ENCODE measurements at places on chromosomes 5 and 9.

DNA sequence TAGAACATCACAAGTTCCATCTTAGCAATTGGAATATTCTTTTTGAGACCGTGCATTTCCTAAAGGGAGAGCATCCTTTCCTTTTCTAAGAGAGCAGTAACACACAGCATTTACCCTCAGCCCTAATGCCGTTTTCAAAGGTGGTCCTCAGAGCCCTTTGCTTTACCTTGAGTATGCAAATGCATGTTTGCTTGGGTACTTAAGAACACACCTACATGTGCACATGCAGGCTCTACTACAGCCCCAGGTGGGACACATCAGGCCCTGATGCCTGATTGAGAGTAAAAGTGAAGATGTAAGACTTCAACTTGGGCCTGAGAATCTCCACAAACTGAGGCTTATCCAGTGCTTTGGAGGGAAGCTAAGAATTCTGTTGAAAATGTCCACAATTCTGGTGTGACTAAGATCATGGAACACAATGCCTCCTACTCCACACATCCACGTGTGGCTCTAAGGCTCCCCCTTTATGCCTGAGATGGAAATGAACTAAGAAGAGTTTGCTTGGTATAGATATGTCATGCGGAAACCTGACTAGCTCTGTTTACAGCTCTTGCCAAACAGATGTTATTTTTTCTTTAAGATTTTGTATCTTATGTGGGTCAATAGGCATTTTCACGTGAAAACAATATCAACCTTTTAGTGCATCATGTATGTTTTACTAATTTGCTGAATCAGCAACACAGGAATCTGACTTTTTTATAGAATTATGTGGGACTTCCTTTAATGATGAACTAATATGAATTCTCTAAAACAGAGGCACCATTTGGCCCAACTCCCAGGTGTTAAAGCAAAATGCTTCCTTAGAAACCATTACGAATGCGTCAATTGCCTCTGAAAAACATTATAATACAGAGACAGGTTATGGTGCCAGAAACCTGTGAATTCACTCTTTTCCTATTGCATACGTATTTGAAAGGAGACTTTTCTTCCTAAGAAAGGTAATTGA, 48.9 kb upstream of the SLC2A8 start:
- DNase-seq: peak; percentile 64

- no peak for DNase-seq
These were observed 7.1 kb downstream of the ANP32B start for GRCh38 chr9:97990259-97990658.

- no peak for DNase-seq
These were observed 417.0 kb upstream of the TLE4 start for GRCh38 chr9:79154806-79155205.

DNA sequence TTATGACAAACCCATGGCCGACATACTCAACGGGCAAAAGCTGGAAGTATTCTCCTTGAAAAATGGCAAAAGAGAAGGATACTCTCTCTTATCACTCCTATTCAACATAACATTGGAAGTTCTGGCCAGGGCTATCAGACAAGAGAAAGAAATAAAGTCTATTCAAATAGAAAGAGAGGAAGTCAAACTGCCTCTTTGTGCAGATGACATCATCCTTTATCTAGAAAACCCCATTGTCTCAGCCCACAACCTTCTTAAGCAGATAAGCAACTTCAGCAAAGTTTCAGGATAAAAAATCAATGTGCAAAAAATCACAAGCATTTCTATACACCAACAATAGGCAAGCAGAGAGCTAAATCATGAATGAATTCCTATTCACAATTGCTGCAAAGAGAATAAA, 1799.9 kb upstream of the ACO1 start:
- no peak for DNase-seq

DNA sequence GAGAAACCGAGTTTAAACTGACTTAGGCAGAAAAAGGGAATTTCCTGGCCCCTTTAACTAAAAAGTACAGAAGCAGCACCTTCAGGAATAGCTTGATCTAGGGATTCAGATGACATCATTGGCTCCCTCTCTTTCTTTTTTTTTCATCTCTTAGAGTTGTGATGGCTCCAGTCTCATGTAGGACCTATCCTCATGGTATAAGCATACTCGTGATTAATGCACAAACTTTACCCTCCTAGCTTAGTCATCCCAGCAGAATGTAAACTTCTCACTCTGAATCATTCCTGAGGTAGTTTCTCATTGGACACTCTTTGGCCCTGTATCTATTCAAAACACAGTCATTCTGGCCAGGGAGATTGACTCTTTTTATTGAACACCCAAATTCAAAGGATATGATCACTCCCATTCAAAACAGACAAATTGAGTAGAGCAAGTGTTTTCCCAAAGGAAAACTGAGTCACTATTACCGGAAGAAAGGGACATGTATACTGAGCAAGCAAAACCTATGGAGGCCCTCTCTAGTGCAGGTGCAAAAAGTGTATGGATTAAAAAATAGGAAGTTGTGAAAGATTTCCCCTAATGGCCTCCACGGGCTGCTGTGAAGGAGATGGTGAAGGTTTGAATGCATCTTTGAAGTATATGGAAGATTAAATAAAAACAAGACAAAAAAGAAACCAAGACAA, 27.6 kb upstream of the SMIM23 start:
- DNase-seq: no peak

GRCh38 chr5:35920890-35921289, 17.5 kb downstream of the CAPSL start:
- DNase-seq: no peak

GRCh38 chr5:68440651-68441050, 225.1 kb downstream of the PIK3R1 start:
- DNase-seq: no peak

GRCh38 chr5:154395407-154396106, 50.2 kb upstream of the SAP30L start:
- DNase-seq: no peak

DNA sequence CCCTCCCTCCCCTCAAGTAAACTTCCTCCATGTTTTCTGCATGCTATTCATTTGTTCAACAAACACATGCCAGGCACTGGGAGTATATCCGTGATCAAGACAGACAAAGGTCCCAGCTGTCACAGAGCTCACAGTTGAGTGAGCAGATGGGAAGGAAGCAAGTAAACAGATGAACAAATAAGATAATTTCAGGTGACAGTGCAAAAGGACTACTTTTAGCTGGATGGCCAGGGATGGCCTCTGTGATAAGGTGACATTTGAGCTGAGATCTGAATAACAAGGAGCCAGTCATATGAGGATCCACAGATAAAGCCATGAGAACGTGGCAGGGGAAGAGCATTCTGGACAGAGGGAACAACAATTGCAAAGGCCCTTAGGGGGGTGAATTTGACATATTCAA, 121.7 kb upstream of the RAD23B start:
- DNase-seq: no peak

DNA sequence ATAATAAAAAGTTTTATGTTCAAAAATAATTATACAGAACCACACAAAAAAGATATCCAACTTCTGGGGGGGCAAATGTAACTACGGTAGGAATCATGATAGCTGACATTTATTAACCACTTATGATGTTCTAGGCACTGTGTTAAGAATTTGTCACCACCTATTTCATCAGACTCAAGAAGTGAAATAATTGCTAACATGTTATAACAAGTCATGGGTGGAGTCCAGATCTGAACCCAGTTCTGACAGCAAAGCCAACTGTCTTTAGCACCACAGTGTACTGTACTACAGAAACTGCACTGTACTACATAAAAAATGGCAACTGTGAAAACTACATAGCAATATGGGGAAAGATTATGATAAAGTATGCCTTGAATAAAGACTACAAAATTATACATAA, 3.0 kb upstream of the SAP30L start:
- no peak for DNase-seq

- peak; percentile 65 for DNase-seq
These were observed 220.8 kb downstream of the SNX18 start for GRCh38 chr5:54738118-54738972.

DNA sequence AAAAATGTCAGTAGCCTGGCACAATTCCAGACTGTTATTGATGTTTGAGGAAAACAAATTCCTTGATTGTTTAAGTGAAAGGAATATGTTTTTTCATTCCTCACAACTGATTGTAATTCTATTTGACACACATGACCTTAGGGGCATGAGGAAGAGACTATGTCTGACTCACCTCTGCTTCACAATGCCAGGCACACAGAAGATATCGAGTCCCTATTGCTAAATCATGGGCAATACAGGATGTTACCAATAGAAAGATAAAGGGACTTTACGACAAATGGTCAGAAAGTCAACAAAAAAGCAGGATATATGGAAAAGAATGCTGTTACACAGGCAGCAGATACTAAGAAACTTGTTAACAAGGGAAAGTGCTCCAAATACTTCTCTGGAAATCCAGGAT, 1903.5 kb downstream of the EFNA5 start:
- DNase-seq: no peak

DNA sequence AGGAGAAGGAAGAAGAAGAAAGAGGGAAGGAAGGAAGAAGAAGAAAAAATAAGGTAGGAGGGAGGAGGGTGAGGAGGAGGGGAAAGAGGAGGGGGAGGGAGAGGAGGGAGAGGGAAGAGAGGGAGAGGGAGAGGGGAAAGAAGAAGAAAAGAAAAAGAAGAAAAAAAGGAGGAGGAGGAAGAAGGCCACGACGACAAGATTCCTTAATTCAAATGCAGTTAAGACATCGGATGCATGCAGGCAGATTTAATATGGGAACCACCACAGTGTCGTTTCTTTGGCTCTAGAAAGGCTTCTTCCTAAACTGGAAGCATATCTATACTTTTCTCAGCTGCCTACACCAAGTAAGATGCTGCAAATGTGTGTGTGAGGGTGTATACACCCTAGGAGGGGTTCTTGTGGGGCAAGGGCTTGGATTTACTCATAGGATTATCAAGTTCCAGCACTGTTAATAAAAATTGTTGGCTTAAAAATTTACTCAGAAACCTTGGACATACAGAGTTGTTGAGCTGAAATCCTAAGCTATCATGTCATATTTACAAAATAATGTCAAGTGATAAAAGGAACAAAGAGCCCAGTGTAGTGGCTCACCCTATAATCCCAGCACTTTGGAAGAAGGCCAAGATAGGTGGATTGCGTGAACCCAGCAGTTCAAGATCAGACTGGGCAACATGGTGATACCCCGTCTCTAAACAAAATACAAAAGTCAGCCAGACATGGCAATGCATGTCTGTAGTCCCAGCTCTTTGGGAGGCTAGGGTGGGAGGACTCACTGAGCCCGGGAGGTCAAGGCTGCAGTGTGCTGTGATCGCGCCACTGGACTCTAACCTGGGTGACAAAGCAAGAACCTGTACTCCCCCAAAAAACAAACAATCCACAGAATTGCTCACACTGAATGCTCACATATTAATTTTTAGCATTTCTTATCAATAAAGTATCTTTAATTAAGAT, 108.5 kb downstream of the UBAP2 start:
- DNase-seq: no peak

- DNase-seq: peak; percentile 62
These were observed 70.7 kb upstream of the MAN2A1 start for GRCh38 chr5:109619021-109619460.

- no peak for DNase-seq
These were observed 112.3 kb downstream of the SLC28A3 start for GRCh38 chr9:84228130-84228720.

- DNase-seq: peak; percentile 19
These were observed 1.0 kb downstream of the ANKH start for GRCh38 chr5:14870337-14871213.

DNA sequence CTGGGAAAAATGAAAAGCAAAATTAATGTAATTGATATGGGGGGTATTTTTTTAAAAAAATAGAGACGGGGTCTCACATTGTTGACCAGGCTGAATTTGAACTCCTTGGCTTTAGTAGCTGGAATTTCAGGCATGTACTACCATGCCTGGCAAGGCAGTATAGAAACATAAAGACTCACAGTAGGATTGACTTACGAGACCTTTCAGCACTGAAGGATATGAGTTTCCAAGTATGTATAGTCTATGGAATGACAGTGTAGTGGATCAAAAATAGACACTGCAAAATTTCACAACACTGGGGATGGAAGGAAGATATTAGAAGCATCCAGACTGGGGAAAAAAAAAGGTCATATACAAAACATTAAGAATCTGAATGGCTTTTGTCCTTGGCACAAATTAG, 6.8 kb downstream of the DCP2 start:
- no peak for DNase-seq

- DNase-seq: no peak
These were observed 330.3 kb downstream of the MLLT3 start for GRCh38 chr9:20292002-20292401.

GRCh38 chr5:167649471-167649870, 642.0 kb upstream of the WWC1 start:
- no peak for DNase-seq

GRCh38 chr9:111030492-111030891, 7.8 kb downstream of the LPAR1 start:
- no peak for DNase-seq

DNA sequence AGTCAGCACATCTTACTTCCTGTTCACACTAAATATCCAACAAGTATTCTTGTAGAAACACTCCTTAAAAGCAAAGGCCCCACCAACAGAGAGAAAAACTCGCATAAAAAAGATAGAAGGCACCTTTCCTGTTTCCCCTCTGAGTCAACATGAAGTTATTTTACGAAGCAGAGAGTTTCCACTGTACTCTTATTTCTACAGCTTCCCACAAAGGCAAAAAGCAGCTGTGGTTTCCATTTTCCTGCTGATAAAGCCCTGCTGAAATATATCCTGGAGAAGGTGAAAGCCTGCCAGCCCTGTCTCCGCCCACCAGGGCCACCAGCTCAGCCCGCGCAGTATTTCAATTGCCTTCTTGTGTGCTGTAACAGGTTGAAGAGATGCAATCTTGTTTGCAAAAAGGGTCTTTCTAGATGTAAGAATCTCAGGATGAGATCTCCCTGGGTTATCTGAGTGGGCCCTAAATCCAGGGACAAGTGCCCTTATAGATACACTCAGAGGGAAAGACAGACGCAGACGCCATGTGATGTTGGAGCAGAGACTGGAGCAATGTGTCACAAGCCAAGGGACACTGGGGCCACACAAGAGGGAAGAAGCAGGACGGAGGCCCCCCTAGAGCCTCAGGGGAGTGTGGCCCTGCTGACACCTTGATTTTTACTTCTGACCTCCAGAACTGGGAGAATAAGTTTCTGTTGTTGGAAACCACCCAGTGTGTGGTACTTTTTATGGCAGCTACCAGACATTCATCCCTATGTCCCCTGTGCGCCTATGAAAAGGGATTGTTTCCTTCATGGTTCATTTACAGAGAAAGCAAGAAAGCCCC, 19.9 kb downstream of the SEMA4D start:
- DNase-seq: peak; percentile 15

DNA sequence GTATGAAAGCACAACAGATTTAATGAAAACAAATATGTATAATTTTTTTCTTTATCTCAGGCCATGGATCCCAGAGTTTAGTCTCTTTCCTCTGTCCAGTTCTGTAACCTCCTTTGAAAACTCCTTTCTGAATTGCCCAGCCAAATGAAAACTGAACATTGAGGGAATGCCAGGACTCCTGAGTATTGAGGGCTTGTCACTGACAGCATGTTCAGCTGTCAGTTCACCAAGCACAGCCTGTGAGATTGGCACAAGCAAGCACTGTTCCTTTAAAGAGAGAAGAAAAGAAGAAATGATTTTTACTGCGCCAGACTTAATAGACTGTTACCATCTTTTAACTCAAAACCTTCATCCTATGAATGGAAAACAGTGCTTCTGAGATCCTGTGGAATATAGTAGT, 27.3 kb downstream of the TTC1 start:
- no peak for DNase-seq

- no peak for DNase-seq
These were observed 446.2 kb downstream of the DNAH5 start for GRCh38 chr5:13498279-13498678.
